Fibroblast of upper back skin (primary cell): ENCODE measurements at places on chromosomes 7 and 10.
A peak's percentile ranks its signal among the peaks of the same experiment; 100 is the strongest.

- DNase-seq = no peak
Measured at GRCh38 chr10:112855134-112855533, 94.9 kb upstream of the TCF7L2 start.

GRCh38 chr7:121860953-121861352, 12.0 kb upstream of the PTPRZ1 start:
- no peak for DNase-seq

DNA sequence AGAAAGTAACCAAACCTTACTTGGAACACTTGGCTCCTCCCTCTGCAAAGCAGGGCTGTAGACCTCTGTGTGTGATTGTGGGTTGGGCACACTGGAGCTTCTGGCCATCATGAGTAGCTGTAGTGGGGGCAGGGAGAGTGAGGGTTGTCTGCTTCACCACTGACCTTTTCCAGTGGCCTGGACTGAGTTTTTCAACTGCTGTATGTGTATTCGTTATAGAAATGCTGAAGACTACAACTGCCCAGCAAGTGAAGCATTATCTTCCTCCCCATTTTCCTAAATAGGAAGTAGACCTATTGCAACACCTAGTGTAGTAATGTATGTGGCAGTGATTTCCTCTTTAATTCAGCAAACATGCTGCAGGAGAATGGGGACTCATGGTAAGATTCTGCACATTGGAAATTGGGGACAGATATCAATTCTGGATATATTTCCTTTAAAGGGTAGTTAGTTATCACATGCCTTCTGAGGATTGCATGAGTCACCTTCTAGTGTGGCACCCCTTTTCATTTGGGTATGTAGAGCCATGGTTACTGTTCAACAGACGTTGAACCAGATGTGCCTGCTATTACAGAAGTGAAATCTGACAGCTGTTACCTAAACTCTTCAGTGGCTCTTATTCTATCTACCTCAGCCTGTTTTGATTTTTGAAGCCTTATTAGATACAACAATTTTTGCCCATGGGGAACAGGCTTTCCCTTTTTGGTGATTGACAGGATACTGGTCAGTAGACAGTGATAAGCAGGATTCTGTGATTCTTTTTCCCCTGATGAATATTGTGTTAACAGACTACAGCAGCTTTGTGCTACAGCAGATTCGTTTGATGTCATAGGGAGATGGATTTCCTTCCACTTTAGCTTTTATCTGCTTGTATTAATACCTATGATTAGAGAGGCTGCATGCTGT, 130.9 kb downstream of the SND1 start:
- DNase-seq = no peak

DNA sequence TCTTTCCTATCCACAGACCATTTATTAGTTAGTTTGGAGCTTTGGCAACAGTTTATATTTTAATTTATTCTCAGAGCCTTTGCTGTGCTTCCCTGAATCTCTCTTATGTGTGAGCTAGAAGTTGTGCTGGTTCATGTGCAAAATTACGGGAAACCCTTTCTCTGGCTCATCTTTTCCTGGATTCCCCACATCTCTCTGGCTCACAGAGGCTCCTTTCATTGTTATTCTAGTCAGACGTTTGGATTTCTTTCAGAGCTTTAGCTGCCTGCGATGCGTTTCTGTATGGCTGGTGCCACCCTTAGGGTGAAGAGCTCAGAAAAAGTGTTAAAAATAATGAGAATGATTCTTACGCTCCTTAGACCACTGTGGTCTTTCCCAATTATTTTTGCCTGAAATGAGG, 53.3 kb downstream of the TPST1 start:
- no peak for DNase-seq

GRCh38 chr7:10537764-10538163, 435.9 kb upstream of the PHF14 start:
- DNase-seq = no peak

DNA sequence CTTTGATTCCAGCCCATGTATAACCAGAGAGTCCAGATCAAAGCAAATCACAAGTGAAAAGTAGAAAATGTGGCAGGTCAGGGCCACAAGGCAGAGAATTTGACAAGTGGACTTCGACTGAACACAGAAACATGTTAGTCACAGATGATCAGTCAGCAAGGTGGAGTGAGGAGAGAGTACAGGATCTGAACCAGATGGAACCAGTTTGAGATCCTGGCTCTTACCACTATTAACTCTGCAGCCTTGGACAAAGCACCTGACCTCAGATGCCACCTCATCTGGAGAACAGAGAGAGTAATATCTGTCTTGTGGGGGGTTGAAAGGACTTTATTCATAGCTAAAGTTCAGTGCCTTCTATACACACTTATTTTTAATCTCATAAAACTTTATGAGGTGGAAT, 4.4 kb downstream of the MRLN start:
- no peak for DNase-seq

DNA sequence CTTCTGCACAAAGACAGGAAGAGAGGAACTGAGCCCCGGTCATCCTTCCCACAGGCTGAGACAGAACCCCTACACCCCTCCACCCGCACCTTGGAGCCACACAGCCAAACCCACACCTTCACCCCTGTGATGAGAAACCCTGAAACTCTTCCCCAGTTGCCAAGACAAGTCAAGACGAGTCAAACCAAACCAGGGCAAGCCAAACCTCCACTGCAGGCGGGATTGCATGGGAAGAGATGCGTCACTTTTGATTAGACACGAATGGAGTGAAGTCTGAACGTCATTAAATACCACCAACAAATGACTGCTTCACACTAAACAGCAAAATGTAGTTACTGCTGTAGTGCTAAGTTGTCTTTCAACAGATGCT, 73.8 kb downstream of the PRPF18 start:
- peak; percentile 64 for DNase-seq
